ENCODE measurements at places on chromosomes 1 and 21. TPM values are rescaled to one million over a fixed set of nuclear protein-coding genes. Genes with fewer than 3 reads are reported as not detected.

Gene TMEM269
- total RNA-seq: 0.13 TPM

Gene AGO3
- 39.4 TPM for total RNA-seq

Gene ERRFI1
- 299 TPM for total RNA-seq

Gene OR2G6
- not detected for total RNA-seq

Gene CELA3B
- 3.4 TPM for total RNA-seq

Gene PLA2G5
- total RNA-seq: not detected

Gene P3H1
- 84.8 TPM for total RNA-seq

Gene ARHGEF11
- 55.5 TPM for total RNA-seq

Gene RNU1-2
- 1,290 TPM for total RNA-seq

Gene SPRR3
- not detected for total RNA-seq

Gene OR2L5
- not detected for total RNA-seq

Gene AGO1
- 40.1 TPM for total RNA-seq

Gene CFHR2
- total RNA-seq: not detected

Gene MCM3AP
- 95.0 TPM for total RNA-seq

Gene DSCAM
- not detected for total RNA-seq

Gene MX2
- total RNA-seq: 56.7 TPM

Gene KCNN3
- 0.05 TPM for total RNA-seq

Gene DPM3
- total RNA-seq: 66.0 TPM

Gene GLMN
- 10.4 TPM for total RNA-seq

Gene IL24
- not detected for total RNA-seq

Gene S100A1
- total RNA-seq: 2.9 TPM

Gene ADAMTS5
- 0.05 TPM for total RNA-seq

Gene RIPPLY3
- total RNA-seq: 1.2 TPM

Gene LHX4
- total RNA-seq: 0.72 TPM

Gene GRHL3
- total RNA-seq: 16.7 TPM

Gene SPATA21
- not detected for total RNA-seq

Gene UTP25
- total RNA-seq: 9.5 TPM

Gene LAPTM5
- 1.9 TPM for total RNA-seq

Gene CATSPER4
- total RNA-seq: not detected

Gene WNT3A
- not detected for total RNA-seq

Gene GPX7
- total RNA-seq: 11.2 TPM

Gene UQCRHL
- total RNA-seq: 2.6 TPM

Gene BTBD8
- 0.69 TPM for total RNA-seq

Gene CENPS
- 40.8 TPM for total RNA-seq

Gene SLC35F3
- 19.1 TPM for total RNA-seq

Gene KRTAP10-9
- not detected for total RNA-seq

Gene BROX
- total RNA-seq: 49.8 TPM

Gene PCP4
- total RNA-seq: not detected

Gene LRRC39
- total RNA-seq: 0.26 TPM

Gene PRMT6
- total RNA-seq: 11.5 TPM

Gene FAM76A
- 15.4 TPM for total RNA-seq

Gene IL23R
- not detected for total RNA-seq

Gene KRTAP10-1
- not detected for total RNA-seq

Gene CNKSR1
- 13.7 TPM for total RNA-seq

Gene IL10
- not detected for total RNA-seq

Gene HCN3
- 7.8 TPM for total RNA-seq

Gene KLF17
- not detected for total RNA-seq

Gene RNU1-3
- total RNA-seq: 1,290 TPM

Gene TMPRSS15
- total RNA-seq: not detected
